Central memory CD4-positive, alpha-beta T cell (primary cell): ENCODE measurements at places on chromosomes 4 and X.
A peak's percentile ranks its signal among the peaks of the same experiment; 100 is the strongest.

GRCh38 chrX:48683411-48683982, at the start of gene WAS:
TSS of gene WAS (plus strand) at chrX:48683799. CDS start at chrX:48683854, 55 bp downstream.
- peak; percentile 59 for DNase-seq

GRCh38 chr4:689723-690122, 772 bp upstream of the SLC49A3 start:
- DNase-seq = no peak

GRCh38 chrX:96373047-96373355, 311.6 kb upstream of the DIAPH2 start:
- DNase-seq = no peak

DNA sequence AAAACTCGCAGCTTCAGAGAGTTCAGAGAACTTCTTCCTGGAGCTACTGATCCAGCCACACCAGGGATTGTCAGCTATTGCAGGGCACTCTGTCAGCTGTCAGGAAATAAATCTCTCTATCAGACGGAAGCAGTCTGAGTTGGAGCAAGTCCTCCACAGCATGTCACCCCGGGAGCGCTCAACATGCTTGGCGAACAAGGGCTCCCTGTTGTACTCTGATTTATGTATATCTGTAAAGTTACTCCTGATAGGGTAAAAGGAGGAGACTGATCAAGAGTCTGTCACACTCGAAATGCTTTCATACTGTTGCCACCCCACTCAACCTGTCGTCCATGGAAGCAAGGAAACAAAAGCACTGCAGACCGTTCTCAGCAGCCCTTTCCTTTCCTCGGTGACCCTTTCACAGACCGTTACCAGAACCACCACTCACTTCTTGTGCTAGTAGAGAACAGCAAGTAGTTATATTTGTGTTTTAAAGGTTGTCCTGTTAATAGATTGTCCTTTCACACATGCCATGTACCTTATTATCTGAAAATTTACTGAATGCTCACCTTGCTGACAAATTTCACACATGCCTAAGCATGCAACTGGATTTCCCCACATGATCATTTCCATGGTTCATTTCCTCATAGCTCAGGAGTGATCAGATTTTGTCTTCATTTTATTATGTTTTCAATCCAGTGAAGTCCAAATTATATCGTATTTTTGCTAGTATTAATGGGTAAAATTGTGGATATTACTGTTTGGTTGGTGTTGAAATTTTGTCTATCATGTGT, 2108.9 kb upstream of the TENM3 start:
- no peak for DNase-seq

DNA sequence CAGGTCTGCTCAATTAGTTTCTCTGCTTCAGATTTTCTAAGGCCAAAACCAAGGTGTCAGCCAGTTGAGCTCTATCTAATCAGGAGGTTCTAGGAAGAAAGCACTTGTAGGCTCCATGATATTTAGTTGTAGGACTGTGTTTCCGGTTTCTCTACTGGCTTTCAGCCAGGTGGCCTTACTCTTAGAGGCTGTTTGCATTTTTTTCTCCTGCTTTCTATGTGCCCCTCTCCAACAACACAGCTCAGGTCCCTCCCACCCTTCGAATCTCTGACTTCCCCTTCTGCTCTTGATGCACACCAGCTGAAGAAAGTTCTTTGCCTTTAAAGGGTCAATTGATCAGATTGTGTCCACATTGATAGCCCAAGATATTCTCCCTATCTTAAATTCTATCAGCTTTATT, 245.2 kb downstream of the RAB28 start:
- DNase-seq = no peak

DNA sequence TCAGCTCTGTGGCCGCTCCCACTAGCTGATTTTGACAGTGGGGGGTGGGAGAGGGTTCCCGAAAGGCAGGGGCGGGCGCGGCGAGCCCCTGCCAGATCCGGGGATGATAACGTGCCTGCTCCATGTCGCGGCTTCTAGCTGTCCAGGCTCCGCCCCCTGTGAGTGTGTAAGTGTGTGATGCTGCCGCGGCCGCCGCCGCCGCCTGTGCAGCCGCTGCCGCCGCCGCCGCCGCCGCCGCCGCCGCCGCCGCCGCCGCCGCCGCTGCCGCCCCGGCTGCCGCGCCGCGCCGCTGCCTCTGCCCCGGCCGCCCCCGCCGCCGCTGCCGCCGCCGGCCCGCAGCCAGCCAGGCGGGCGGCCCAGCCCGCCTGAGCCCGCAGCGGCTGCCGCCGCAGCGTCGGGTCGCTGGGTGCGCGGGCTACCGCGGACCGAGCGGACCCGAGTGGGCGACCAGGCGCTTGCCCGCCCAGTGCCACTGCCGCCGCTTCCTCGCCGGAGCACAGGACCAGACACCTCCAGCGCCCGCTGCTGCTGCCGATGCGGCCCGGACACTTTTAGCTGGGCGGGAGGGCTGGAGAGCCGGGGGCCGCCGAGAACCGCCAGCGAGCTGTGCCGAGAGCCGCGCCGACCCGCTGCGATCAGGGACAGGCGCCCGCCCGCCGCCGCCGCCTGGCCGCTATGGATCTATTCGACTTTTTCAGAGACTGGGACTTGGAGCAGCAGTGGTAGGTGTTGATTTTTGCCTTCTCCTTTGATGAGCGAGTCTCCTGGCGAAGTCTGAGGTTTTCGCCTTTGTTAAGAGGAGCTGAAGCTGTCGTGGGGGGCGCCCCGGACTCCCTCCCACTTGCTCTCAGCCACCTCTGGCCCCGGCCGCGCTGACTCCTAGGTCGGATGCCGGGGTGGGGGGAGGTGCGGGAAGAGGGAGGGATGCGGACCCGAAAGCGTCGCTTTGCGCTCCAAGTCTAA, at the start of gene AFF2:
TSS of gene AFF2 (plus strand) at position 195 of the 963 bp plus-strand sequence. CDS start at position 676, 481 bp downstream.
- peak; percentile 17 for DNase-seq

- no peak for DNase-seq
Observed at GRCh38 chr4:53586121-53586816, 5.0 kb downstream of the LNX1 start.

GRCh38 chrX:134932528-134933217, 58.1 kb upstream of the SMIM10 start:
- DNase-seq = no peak

DNA sequence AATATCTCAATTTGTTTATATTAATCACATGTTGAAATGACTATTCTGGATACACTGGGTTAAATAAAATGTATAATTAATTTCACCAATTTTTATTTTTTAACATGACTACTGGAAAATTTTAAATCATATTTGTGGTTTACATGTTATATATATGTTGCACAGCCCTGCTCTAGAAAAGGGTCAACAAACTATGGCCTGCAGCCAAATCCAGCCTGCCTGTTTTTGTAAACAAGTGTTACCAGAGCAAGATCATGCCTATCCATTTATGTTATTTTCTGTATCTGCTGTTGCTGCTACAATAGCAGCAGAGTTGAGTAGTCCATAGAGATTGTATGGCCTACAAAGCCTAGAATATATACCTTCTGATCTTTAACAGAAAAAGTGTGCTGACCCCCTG, 1.2 kb downstream of the TCEANC start:
- DNase-seq = no peak

DNA sequence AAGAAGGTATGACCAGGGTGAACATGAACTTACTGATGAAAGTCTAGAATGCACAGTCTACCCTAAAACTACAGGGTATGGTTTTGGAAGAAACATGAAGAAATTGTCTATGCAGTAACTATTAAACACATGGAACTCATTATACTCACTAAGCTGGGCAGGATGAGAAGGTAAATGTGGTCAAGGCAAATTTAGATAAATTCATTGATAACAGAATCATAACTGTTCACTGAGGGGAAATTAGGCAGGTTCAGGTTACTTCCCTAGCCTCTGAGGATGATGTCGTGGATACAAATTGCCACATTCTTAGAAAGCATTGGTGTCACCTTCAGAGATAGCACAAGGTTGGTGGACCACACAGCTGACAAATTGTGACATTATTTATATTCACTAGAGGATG, 40.4 kb upstream of the MID1IP1 start:
- DNase-seq = no peak

GRCh38 chr4:41428601-41429279, 109.2 kb upstream of the LIMCH1 start:
- DNase-seq = no peak
